Retina (tissue), 1 donor: ENCODE measurements at places on chromosomes 6 and 20.
A peak's percentile ranks its signal among the peaks of the same experiment; 100 is the strongest.

- DNase-seq: no peak
These were observed 45.0 kb downstream of the TFAP2A start for GRCh38 chr6:10369896-10370295.

GRCh38 chr6:14365393-14365792 lies 247.8 kb downstream of the CD83 start:
- DNase-seq: no peak

GRCh38 chr20:23156170-23156841 lies 70.2 kb upstream of the CD93 start:
- no peak for DNase-seq

DNA sequence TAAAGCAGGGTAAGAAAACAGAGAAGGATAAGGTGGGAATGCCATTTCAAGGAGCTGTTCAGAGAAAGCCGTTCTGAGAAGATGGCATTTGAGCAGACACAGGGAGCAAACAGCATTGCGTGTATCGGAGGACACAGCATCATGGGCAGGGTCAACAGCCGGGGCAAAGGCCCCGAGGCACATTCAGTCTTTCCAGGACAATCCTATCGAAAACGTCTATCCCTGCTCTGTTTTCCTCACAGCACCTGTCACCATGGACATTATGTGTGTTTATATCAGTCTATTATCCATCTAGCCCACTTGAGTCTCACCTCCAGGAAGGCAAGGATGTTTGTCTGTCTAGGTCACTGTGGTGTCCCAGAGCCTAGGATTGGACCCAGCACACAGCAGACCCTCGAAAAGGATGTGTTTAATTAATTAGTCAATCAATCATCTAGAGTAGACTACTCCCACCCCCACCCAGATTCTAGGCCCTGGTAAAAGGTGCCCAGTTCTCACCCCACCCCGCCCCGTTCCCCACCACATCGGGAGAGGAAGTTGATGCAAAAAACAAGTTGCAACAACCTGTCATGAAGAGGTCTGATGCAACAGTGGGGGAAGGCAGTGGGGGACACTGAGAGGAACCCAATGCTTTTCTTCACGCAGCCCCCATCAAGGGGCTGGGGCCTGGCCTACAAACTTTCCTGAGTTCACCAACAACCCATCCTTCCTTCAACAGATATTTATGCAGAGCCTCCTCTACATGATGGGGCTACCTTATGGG lies 66.6 kb downstream of the PREX1 start:
- no peak for DNase-seq

DNA sequence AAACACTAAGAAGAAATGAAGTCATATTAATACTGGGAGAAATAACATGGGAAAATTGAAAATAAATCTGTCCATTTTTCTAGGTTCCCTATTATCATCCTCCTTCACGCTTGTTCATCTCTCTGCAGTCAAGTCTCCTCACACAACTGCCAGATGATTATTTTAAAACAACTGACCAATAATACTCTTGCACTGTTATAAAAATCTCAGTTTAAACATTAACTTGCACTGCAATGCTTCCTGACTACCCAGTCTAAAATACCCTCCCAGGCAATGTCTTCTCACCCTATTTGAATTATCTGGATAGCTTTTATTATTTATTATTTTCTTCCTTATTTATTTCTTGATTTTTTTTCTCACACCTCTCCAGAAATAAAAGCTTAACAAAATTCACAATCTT lies 5.7 kb downstream of the EYS start:
- no peak for DNase-seq

GRCh38 chr6:132190815-132191175 lies 210.5 kb downstream of the MOXD1 start:
- DNase-seq: no peak

GRCh38 chr20:8967641-8968245 lies 101.1 kb upstream of the PLCB4 start:
- DNase-seq: no peak

- no peak for DNase-seq
These were observed 585.0 kb upstream of the MAP3K7 start for GRCh38 chr6:91171754-91172462.

DNA sequence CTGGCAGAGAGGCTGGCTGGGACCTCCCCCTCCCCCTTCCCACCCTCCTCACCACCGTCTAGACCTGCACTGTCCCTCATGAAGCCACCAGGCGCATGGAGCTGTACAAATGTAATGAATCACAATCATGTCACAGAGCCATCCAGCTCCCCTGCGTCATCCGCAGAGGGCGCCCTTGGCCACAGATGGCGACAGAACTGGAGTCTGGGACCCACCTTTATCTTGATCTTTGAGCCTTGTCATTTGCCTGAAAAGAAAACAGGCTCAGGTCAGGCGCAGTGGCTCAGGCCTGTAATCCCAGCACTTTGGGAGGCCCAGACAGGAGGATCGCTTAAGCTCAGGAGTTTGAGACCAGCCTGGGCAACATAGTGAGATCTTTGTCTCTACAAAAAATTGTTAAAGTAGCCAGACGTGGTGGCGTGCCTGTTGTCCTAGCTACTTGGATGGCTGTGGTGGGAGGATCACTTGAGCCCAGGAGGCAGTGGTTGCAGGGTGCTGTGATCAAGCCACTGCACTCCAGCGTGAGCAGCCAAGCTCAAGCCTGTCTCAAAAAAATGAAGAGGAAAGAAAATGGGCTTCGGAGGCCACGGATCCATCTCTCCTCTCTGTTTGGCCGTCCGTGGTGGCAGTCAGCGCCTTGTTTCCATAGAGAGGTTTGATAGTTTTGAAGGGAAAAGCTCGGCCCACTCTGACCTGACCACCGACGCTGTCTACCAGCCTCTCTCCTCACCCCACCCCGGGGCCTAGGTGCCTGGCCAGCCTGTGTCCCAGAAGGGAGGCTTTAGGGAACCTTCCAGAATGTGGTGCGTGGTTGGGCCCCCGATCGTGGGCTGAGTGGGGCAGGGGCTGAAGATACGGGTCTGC lies 6.2 kb downstream of the COL9A3 start:
- DNase-seq: peak; percentile 40

DNA sequence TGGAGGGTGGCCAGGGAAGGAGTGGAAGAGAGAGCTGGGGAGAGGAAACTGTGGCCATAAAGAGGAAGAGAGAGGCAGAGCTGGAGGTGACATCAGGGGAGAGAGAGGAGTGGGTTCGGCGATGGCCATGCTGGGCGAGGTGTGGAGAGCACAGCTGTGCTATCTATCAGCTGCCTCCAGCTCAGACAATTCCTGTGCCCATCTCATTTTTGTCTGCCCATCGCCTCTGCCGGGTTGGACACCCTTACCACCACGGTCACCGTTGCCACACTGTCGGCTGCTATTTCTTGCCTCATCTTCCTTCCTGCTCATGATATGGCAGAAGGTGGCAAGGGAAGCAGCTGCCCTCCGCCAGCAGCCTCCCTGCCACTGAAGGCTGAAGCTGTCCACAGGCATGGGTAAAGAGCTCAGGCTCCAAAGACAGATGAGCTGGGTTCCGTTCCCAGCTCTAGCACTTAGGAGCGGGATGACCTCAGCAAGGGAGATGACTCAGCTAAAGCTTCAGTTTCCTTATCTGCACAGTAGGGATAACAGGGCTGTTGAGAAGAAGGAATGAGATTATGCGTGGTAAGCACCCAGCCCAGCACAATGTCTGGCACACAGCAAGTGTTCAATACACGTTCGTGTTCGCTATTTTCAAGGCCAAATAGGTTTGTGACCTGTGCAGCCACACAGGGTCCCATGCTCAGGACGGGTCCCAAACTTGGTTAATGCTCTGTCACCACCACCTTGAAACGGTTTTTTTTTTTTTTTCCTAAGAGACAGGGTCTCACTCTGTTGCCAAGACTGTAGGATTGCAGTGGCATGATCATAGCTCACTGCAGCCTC lies 21.9 kb upstream of the TAF8 start:
- DNase-seq: no peak

DNA sequence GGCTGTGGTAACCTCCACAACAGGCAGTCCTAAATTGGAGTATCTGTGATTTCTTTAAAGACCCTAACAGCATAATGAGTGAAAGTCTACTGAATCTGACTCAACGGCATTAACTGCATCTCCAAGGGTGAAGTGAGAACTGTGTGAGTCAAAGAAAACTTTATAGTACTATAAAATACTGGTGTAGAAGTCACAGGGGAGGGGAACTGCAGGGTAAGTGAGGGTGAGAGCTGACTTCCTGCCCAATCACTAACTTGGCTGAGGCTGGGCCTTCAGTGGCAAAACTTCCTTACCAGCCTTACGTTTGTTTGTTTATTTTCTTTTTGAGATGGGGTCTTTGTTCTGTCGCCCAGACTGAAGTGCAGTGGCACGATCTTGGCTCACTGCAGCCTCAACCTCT lies 109.8 kb downstream of the PTPRK start:
- no peak for DNase-seq

DNA sequence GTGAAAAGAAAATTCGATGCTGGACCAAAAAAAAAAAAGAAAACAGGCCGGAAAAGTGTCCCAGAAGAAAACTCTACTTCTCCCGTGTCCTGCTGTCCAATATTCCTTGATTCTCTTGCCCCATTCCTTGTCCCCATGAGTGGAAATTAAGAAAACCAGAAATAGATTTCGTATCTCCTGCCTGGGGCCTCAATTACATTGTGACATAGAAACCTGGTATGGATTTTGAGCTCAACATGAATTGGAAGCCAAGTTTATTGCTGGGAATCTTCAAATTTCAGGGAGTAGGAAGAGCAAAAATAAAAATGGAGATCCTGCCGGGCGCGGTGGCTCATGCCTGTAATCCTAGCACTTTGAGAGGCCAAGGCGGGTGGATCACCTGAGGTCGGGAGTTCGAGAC lies 11.9 kb downstream of the ISM1 start:
- no peak for DNase-seq

DNA sequence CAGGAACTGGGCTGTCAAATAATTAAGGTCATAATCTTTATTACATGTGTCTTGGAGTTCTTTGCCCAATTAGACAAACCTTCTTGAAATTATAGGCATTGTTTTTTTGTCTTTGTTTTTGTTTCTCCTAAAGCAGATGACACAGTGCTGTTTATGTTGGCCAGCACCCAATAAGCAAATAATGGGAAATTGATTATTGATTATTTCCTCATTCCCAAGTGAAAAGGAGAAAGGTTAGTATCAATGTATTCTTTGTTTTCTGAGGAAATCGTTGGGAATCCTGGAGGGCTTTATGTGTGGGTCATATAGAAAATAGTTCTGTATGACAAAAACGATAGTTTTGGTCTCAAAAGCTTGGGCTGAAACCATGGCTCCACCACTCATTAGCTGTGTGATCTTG lies 4.5 kb upstream of the CYP24A1 start:
- no peak for DNase-seq

GRCh38 chr6:170185175-170185978 lies 105.5 kb downstream of the DLL1 start:
- no peak for DNase-seq

DNA sequence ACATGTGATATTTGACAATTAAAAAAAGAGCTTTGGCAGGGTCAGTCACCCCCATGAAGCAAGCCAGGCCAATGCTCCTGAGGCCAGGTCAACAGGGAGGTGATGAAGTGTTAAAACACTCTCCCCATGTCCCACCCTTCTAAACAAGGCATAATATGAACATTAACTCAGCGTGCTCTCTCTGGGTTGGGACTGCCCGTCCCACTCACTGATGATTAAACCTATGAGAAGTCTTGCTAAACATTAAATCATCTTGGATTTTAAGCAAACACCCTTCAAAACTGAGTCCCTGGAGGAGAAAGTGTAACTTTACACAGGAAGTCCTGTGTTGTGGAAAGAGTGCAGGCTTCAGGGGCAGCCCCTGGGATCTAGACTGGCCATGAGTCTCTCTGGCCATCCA lies 558.5 kb downstream of the CD83 start:
- no peak for DNase-seq

DNA sequence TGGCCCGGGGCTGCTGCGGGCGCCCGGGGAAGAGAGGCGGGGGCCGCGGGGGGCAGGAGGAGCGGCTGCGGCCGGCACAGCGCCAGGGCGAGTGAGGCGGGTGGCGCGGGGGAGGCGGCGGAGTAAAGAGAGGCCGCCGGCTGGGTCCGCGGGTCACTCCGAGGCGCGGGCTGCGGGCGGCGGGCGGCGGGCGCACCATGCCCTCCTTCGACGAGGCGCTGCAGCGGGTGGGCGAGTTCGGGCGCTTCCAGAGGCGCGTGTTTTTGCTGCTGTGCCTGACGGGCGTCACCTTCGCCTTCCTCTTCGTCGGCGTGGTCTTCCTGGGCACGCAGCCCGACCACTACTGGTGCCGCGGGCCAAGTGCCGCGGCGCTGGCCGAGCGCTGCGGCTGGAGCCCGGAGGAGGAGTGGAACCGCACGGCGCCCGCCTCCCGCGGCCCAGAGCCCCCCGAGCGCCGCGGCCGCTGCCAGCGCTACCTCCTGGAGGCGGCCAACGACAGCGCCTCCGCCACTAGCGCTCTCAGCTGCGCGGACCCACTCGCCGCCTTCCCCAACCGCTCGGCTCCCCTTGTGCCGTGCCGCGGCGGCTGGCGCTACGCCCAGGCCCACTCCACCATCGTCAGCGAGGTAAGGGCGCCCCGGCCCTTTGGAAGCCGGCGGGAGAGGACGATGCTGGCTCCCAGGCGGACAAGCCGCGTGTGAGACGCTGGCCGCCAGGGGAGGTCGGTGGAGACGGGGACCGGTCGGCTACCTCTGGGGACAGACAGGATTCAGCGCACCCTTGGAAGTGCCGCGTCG lies at the start of gene SLC22A3:
Gene SLC22A3 (plus strand): TSS at position 156 of the 797 bp plus-strand sequence. CDS start 42 bp downstream, at position 198.
- DNase-seq: peak; percentile 76

DNA sequence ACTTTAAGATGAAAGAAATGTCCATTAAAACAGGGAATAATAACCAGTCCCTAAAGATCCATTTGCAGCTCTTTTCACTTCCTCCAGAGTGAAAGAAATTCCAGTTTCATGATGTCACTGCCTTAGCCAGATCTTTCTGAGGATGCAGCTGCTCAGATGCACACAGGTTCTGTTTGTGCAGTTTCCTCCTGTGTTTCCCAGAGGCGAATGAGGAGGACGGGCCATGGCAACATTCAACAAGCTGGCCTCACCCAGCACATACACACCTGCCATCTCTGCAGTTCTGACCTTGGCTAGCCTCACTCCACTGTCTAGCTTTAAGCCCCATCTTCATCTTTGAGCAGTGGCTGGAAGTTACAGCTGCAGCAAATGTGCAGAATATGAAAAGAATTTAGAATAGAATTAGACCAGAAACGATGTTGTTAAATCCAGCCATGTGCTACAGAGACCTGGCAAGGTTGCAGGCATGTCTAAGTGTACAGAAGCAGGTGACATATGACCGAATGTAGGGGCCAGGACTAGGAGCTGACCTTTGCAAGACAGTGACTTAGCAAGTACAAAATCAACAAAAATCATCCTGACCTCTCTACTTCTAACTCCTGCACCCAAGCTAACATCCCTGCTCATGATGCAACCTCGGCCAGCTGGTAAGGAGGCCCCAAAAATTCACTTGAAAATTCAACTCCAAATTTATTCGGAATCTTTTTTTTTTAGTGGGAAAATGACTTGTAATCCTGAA lies 35.0 kb downstream of the FAM50B start:
- DNase-seq: no peak

- DNase-seq: peak; percentile 29
These were observed 37.6 kb downstream of the NR2E1 start for GRCh38 chr6:108203189-108204112.

DNA sequence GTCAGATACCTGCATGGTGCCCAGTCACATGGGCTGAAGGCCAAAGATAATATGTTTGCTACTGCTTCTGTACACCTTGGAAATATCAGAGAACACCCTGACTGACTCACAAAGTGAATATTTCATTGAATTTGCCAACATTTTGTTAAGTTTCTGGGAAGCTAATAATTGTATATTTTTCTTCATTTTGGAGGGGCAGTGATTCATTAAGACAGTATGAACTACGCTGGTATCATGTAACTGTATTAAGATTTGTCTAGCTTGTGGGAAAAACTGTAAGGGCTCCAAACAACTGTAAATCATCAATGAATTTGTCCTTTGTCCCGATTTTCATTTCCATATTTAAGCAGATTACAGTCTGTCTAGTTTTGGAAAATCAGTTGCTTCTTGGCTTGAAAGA lies 102.3 kb upstream of the CCN2 start:
- DNase-seq: no peak
